Fibroblast of lung (primary cell): ENCODE measurements at places on chromosomes 6 and 20. TPM values are rescaled to one million over a fixed set of nuclear protein-coding genes. Genes with fewer than 3 reads are reported as not detected.
A peak's percentile ranks its signal among the peaks of the same experiment; 100 is the strongest.

GRCh38 chr6:44898296-44898930, 429.7 kb upstream of the RUNX2 start:
- peak; percentile 90 for DNase-seq

- peak; percentile 76 for DNase-seq
These were observed 15.6 kb downstream of the COMMD7 start for GRCh38 chr20:32727683-32728082.

DNA sequence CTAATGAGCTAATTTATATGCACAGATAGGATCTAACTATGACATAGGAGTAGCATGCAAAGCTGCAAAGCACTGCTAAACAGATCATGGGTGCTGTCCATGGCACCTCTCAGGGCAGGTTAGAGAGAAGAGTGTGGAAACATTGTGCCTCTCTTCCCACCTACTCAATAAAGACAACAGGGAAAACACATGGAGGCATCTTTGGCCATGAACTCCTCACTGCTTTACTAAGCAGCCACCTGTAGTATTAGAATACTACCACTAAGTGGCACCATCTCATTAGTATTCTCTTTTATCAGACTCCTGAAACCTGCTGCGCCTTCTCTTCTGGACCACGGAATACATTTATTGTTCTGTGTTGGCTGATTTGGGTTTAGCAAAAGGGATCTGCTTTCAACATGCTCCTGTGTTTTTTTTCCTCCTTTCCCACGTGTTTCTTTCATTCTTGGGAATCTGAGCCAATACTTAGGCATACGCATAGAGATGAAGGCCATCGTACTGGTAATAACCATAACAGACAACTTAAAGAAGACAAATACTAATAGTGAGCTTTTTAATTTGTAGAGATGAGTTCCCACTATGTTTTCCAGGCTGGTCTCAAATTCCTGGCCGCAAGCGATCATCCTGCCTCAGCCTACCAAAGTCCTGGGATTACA, 9.4 kb upstream of the HDDC2 start:
- peak; percentile 48 for DNase-seq

DNA sequence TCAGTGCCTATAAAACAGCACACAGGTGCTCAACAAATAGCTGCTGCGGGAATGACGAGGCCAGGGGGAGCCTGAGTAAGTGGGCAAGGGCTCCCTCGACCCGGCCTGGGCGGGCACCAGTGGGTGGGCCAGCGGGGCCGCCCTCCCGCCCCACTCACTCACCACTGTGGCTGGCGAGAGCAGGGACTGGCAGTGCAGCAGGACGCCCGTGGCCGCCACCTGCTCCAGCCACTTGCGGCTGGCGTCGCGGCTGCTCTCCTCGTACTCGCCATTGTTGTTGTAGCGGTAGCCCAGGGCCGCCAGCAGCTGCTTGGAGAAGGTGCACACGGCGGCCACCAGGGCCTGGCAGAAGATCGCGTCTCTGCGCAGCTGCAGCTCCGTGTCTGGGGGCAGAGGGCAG, 191.5 kb downstream of the PREX1 start:
- DNase-seq, result no peak

FOXC1 gene
- 0.66 and 0.77 TPM in 2 replicates for total RNA-seq
